Skeletal muscle cell (primary cell): ENCODE measurements at places on chromosomes 2 and 18.

GRCh38 chr2:67660871-67661270 lies 263.7 kb downstream of the ETAA1 start:
- DNase-seq: no peak

DNA sequence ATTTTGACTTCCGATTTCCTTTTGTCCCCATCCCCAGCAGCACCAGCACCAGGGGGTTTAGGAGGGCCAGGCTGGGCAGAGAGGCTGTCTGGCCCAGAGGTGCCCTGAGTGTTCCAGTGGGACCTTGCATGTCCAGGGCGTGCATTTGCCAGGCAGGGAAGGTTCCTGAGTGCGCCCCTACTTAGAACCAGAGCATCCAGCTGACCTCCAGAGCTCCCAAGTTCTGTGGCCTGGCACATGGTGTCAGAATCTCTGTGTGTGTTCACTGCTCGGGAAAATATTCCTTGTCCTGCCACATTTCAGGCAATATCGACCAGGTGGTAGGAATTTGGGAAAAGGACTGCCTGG lies 5.5 kb downstream of the SIX3 start:
- no peak for DNase-seq

DNA sequence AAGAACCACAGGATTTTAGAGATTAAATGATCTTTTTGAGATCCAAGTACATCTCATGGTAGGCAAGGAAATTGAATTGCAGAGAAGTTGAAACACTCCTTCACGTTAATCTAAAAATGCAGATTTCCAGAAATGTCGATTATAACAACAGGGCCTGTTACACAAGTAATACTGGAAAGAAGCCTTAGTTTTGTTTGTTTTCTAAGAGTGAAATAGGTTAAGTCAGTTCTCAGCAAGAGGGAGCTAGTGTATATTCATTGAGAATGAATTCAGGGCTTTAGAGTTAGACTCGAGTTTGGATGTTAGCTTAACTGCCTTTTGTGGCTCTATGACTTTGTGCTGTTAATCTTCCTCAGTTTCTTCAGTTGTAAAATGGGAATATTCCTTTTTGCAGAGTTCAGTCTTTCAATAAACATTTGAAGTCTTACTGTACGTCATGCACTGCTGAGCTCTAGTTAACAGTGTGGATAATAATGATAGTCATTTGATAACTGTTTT lies 926 bp downstream of the NDUFV2 start:
- DNase-seq: no peak

GRCh38 chr2:144140891-144141290 lies 379.0 kb downstream of the ZEB2 start:
- no peak for DNase-seq

DNA sequence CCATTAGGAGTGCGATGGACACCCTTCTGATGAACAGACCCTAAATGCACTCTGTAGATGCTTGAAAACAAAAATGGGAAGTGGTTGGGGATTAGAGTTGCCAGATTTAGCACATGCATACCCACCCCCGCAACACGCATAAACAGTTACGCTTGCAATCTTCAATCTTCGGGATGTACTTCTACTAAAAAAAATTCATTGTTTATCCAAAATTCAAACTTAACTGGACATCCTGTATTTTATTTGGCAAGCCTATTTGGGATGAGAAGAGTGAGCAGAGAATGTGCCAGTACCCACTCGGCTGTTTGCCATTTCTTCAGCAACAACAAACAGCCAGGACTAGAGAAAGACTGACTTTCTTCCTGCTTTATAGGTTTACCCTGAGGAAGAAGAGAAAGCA lies 18.4 kb downstream of the KIAA2012 start:
- DNase-seq: no peak

GRCh38 chr2:12613137-12613835 lies 103.5 kb upstream of the TRIB2 start:
- DNase-seq: no peak

- DNase-seq: no peak
Measured at GRCh38 chr2:222776792-222777191, 84.0 kb upstream of the ACSL3 start.

- peak; percentile 19 for DNase-seq
Measured at GRCh38 chr2:31170071-31170698, 31.9 kb upstream of the GALNT14 start.

GRCh38 chr2:11396467-11397445 lies 52.3 kb upstream of the ROCK2 start:
- DNase-seq: no peak

DNA sequence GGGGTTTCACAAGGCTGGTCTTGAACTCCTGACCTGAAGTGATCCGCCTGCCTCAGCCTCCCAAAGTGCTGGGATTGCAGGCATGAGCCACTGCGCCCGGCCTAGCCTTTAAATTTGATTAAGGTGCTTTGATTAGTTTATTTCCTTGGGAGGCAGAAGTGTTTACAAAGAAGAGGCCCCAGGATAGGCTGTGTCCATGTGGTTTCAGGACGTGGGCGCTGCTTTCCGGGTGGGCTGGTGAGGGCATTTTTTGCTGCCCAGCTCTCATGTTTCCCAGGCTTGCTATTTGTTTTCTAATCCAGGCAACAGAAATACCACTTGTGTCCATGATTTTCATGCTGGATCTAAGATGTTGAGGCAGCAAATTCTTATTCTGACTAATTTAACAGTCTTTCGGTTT lies 124.2 kb downstream of the SH3RF3 start:
- no peak for DNase-seq

DNA sequence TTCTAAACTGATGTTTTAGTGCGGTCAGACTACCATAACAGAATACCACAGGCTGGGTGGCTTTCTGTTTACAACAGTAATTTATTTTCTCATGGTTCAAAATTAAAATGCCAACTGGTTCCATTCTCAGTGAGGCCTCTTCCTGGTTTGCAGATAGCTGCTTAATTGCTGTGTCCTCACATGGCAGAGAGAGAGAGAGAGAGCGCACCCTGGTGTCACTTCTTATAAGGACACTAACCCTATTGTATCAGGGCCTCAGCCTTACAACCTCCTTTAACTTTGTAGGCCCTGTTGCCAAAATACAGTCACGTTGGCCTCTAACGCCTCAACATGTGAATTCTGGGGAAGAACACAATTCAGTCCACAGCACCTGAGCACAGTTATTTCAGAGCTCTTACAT lies 37.5 kb upstream of the ZNF385B start:
- no peak for DNase-seq

DNA sequence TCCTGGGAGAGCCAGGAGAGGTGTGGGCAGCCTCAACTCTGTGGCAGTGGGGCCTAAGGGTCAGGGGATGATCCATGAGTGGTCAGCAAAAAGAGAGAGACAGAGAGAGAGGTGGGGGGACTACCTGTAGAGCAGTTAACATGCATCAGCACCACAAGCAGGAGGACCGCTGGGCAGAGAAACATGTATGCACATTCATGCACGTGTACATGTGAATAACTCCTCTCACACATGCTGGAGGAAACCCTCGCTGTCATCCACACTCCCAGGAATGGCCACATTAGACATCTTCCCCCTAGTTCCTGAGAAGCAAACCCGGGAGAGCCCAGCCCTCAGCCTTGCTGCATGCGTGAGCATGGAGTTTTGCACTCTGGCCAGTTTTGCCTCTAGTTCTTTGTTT lies 166.1 kb downstream of the SMAD7 start:
- no peak for DNase-seq

DNA sequence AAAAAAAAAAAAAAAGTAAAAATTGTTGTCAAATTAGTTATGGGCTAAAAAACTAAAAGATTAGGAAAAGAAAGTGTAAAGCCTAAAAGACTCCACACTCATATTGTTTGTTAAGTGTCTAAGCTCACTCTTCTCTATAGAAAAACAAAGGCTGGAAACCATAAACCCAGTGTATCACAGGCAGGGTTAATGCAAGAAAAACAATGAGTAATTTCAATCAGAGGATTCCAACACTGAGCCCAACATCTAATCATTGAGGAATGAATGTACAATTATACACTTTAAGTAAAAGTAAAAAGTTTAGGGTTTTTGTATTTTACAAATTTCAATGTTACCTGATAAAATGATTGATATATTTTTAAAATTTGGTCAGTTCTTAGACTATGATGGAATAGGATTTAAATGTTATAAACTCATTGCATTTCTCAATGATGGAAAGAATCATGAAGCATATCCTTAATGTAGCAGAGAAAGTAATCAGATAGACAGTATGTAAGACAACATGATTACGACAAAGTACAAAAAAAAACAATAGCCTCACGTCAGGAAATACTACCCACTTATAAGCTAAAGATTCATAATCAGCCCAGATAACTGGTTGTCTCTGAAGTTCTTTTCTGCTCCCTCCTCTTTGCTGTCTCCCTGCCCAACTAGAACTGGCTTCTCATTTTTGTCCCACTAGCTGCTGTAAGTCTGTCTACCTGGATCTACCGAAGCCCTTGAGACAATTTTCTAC lies 44.5 kb upstream of the SP3 start:
- DNase-seq: no peak

DNA sequence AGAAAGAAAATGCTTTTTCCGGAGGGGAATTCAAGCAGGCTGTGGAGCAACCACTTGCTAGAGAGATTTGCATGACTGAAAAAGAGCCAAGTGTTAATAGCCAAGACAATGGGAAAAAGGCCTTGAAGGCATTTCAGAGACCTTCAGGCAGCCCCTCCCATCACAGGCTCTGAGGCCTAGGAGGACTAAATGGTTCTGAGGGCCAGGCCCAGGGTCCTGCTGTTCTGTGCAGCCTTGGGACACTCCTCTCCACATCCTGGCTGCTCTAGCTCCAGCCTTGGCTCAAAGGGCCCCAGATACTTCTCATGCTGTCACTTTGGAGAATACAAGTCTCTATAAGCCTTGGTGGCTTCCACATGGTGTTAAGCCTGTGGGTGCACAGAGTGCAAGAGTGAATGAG lies 81.8 kb downstream of the B3GNT2 start:
- no peak for DNase-seq

DNA sequence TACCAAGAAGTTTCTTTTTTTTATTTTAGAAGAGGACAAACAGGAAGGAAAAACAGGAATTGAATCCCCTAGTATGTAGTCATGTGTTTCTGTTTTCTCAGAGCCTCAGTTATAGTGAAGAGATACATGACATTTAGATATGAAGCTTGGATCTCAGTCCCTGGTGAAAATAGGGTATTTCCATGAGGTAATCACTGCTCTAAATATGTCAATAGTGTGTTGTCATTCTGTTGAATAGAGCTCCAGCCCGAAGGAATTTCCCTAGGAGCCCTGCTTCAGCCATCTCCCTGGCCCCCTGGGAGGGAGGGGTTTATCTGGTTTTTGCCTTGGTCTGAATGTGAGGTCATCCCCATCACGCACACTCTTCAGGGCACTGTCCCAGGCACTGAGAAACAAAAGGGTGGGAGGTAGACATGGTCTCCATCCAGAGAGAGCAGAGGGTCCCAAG lies 47.1 kb upstream of the REL start:
- no peak for DNase-seq

- DNase-seq: no peak
Measured at GRCh38 chr2:129892360-129892759, 87.1 kb upstream of the RAB6C start.

- DNase-seq: no peak
Measured at GRCh38 chr18:2236232-2236631, 335.1 kb downstream of the METTL4 start.

DNA sequence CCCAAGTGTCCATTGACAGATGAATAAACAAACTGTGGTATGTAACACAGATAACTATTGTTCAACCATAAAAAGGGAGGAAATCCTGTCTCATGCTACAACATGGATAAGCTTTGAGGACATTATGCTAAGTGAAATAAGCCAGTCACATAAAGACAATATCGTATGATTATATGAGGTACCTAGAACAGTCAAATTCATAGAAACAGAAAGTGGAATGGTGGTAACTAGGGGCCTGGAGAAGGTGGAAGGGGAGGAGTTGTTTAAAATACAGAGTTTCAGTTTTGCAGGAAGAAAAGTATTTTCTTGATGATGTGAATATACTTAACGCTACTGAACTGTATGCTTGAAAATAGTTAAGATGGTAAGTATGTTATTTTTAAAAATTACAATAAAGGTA lies 304.6 kb upstream of the CXCR4 start:
- no peak for DNase-seq

GRCh38 chr2:207357216-207357615 lies 172.5 kb upstream of the CREB1 start:
- no peak for DNase-seq

GRCh38 chr2:138020432-138020831 lies 56.2 kb downstream of the HNMT start:
- DNase-seq: no peak

GRCh38 chr18:75625966-75626365 lies 198.5 kb upstream of the SMIM21 start:
- DNase-seq: no peak

GRCh38 chr2:24543252-24543651 lies 52.2 kb downstream of the NCOA1 start:
- DNase-seq: no peak

- peak; percentile 19 for DNase-seq
Measured at GRCh38 chr2:185433824-185434223, 304.8 kb upstream of the FSIP2 start.

- no peak for DNase-seq
Measured at GRCh38 chr2:194443926-194444325, 1213.1 kb upstream of the SLC39A10 start.

DNA sequence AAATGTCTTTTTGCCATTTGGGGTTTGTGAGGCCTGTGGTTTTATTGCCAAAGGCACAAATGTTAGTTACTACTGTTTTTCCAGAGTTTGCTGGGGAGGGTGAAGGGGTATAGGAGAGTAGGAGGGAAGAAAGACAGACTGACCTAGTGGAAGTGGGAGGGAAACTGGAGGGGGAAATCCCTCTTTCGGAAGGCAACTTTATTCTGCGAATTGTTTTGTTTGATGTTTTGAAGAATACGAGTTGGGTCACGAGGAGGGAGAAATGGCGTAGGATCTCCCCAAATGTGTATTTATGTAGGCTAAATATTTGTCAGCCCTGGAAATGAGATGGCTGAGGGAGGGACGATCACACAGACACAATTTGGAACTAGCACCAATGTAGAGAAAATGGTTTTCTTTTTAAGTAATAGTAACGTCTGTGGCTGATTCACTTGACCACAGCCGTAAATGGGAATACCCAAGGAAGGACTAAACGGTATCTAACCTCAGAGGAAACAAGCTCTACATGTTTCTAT lies 172.3 kb downstream of the ICOS start:
- DNase-seq: no peak

DNA sequence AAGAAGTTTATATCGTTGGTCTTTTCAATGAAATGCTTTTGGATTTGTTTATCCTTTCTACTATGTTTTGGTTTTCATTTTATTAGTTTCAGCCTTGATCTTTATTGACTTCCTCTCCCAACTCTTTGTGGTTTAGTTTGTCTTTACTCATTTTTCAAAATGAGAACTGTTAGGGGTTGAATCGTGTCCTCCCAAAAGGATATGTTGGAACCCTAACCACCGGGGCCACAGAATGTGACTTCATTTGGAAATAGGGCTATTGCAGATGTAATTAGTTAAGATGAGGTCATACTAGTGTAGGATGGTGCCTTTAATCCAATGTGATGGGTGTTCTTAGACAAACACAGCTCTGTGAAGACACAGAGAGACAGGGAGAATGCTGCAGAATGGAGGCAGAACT lies 60.4 kb upstream of the IL1R2 start:
- DNase-seq: no peak

- DNase-seq: peak; percentile 92
Measured at GRCh38 chr2:60515721-60516226, 37.7 kb downstream of the BCL11A start.

- no peak for DNase-seq
Measured at GRCh38 chr18:63234841-63235240, 84.7 kb downstream of the BCL2 start.

GRCh38 chr2:200335657-200336056 lies 29.2 kb downstream of the SPATS2L start:
- no peak for DNase-seq
